Cerebellum (tissue), 4 donors: ENCODE measurements at places on chromosomes 1 and 21. TPM values are rescaled to one million over a fixed set of nuclear protein-coding genes. Genes with fewer than 3 reads are reported as not detected.

The DIP2A gene
- 67.7 TPM for total RNA-seq

The CNTN2 gene
- total RNA-seq: 47.4 TPM

The VASH2 gene
- 52.3 TPM for total RNA-seq

The RASSF5 gene
- total RNA-seq: 2.7 TPM

The TMEM79 gene
- total RNA-seq: 1.7 TPM

The ERO1B gene
- 10.6 TPM for total RNA-seq

The S100B gene
- total RNA-seq: 22.5 TPM

The GBP2 gene
- 0.54 TPM for total RNA-seq

The NEK2 gene
- total RNA-seq: 10.3 TPM

The AXDND1 gene
- 1.1 TPM for total RNA-seq

The SLC5A3 gene
- 67.6 TPM for total RNA-seq

The RGS13 gene
- total RNA-seq: not detected

The OR2M3 gene
- 0.27 TPM for total RNA-seq

The SPRR2B gene
- not detected for total RNA-seq

The PRAMEF14 gene
- not detected for total RNA-seq

The TMEM82 gene
- not detected for total RNA-seq

The DEPDC1 gene
- 7.3 TPM for total RNA-seq

The LY9 gene
- total RNA-seq: not detected

- peak; percentile 53 for DNase-seq
Measured at GRCh38 chr1:186212568-186213224, 162.4 kb downstream of the TPR start.

DNA sequence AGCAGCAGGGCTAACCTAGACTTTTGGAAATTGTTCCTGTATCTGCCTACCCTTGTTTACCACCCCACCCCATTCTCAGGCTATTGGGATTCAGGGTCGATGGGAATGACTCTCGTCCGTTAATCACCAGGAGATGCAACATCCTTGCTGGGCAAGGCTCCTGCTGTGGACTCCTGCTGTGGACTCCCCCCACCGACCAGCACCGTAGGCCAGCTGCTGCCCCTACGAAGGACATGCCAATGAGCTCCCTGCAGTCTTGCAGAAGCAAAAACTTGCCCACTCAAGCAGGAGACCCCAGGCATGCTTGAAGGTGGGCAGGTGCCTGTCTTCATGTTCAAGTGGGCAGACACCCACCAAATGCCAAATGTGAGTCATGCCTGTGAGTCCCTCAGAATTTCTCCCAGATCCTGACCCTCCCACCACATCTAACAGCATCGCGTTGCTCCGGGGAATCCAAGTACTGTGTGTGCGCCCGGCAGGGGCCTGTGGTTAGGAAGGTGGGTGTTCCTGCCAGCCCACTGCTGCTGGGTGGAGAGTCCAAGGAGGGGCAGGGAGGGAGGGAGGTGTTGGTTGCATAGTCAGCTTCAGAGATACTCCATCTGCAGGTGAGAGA lies 41.7 kb upstream of the SOX13 start:
- DNase-seq: no peak

- no peak for DNase-seq
Measured at GRCh38 chr1:22747735-22748073, 37.1 kb downstream of the EPHB2 start.

DNA sequence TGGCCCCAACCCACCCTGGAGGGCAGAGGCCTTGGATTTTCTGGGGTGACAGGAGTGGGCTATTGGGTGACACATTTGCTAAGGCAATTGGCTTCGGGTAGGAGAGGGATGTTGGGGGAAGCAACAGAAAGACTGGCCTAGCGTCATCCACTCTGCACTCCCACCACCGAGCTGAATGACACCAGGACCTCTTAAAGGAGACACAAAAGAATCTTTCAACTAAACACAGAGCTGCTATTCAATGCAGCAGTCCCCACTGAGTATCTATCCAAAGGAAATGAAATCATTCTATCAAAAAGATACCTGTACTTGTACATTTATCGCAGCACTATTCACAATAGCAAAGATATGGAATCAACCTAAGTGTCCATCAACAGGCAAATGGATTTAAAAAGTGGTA lies 6.2 kb downstream of the TFF2 start:
- no peak for DNase-seq

GRCh38 chr1:114723915-114724314 lies 7.3 kb upstream of the NRAS start:
- no peak for DNase-seq

- DNase-seq: no peak
Measured at GRCh38 chr21:38839328-38840286, 33.9 kb downstream of the ETS2 start.

DNA sequence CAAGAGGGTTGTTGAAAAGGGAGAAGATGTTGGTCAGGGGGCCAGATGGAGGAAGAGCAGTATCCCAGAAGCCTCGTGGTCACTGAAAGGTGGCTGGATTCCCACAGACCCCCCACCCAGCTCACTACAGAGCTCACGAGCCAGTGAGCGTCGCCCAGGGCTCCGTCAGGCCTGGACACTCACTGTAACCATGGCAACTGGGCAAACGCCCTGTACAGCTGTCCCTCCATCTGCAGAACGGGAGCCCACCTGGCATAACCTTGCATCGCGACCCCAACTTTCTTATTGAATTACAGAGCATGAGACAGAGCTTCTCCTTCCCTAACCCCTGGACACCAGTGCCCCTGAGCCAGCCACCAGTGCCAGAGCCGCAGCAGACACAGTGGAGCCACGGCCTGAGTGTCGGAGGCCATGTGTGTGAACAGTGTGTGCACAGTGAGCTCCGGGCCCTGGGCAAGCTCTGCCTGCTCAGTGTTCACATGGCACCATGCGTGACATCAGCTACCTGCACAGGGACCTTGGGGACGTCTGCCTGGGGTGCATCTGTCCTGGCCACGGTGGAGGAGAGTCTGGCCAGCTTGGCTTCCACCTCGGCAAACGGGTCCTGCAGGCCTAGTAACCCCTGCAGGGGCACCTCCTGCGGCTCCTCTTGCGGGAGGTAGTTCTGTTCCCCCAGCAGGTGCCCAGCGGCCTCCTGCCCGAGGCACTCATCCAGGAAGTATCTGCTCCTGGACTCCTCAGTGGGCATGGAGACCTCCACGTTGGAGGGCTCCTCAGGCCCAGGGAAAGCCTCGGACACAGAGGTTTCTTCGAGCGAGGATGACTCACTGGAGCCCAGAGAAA lies 25.9 kb upstream of the DDOST start:
- no peak for DNase-seq

DNA sequence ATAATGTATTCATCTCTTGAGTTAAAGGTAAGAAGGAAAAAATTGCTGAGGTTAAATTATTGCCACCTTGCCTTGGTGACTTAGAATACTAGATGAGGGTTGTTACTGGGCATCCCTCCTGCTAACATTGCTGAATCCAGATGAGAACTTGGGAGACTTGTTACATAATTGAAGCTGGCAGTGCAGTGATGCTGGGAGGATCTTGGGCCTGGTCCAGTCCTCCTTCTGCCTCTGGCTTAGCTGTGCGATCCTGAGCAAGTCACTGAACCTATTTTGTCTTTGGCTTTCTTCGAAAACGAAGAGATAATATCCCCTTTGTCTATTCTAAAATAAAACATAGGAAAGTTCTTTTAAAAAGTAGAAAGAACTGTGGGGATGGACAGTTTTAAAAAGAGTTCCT lies 244.9 kb upstream of the NRIP1 start:
- no peak for DNase-seq

GRCh38 chr1:63888984-63889383 lies 115.2 kb downstream of the ROR1 start:
- DNase-seq: no peak

DNA sequence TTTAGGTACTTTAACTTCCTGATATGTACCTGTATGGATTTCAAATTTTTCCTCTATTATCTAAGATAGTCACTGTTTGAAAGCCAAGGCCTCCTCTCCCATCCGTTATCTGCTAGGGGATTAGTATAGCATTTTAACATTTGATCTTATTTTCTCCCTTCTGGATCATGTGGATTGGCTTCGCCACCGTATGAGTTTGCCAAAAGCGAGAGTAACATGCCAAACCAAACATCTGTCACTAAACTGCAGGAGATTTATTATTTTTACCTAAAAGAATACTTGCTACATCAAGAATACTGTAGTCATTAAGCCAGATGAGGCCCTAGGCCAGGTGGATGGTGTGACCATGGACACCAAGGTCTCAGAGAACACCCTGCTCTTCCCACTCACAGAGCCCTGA lies 28.5 kb upstream of the EEIG2 start:
- DNase-seq: peak; percentile 20

- DNase-seq: no peak
Measured at GRCh38 chr1:26070296-26070962, 3.0 kb upstream of the TRIM63 start.

DNA sequence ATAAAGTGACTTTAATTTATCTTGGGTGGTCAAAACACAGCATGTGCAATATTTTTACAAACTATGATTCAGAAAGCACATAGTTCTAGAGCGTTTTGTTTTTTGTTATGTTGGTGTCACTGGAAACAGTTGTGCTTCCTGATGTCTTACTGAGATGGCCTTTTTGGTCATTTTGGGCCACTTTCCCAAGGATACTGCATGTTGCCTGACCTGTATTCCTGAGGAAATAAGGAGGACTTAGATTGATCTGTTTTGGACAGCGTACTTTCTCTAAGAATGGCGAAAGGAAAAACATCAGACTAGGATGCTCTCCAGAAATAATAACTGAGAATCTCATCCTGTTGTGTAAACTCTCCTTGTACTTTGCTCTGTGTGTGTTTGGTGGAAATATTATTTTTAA lies 451.2 kb downstream of the USP25 start:
- DNase-seq: no peak

GRCh38 chr1:35475856-35476674 lies 81.1 kb downstream of the KIAA0319L start:
- DNase-seq: no peak

GRCh38 chr1:24776821-24777220 lies 31.6 kb downstream of the CLIC4 start:
- DNase-seq: no peak

GRCh38 chr1:2950926-2951305 lies 70.4 kb upstream of the ACTRT2 start:
- no peak for DNase-seq

DNA sequence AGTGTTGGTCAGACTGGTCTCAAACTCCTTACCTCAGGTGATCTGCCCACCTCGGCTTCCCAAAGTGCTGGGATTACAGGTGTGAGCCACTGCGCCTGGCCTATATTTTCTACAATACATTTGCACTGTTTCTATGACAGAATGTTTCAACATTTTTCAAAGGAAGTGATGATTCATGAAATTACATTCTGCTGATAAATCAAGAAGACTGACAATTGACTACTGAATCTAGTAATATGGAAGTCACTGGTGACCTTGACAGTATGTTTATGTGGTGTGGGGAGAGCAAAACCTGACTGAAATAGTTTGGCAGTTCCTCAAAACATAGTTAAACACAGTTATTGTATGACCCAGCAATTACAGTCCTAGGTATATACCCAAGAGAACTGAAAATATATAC lies 18.1 kb downstream of the LRIF1 start:
- no peak for DNase-seq

- no peak for DNase-seq
Measured at GRCh38 chr1:45008076-45008475, 3.0 kb downstream of the HECTD3 start.

DNA sequence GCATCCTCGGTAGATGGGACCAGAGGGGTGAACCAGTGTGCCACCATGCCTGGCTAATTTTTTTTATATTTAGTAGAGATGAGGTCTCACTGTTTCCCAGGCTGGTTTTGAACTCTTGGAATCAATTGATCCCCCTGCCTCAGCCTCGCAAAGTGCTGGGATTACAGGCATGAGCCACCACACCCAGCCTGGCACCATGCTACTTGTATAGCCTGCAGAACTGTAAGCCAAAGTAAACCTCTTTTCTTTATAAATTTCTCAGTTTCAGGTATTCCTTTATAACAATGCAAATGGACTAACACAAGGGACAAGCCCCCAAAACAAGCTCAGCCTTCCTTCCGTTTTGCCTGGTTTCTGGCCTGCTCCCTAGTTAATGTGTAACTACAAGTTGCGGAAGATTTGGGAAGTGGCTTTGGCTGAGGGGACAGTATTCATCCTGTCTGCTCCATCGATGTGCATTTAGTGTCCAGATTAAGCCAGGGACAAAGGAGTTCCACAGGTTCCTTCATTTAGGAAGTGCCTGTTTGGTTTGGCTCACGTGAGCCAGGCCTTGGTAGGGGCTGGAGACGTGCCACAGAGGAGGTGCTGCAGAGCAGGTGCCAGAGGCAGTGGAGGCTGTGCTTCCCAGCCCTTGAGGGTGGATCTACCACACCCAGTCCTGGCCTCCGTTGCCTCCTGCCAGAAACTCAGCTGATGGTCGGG lies 4.4 kb downstream of the AVPR1B start:
- DNase-seq: no peak

GRCh38 chr1:111515291-111516004 lies 12.0 kb upstream of the ADORA3 start:
- DNase-seq: peak; percentile 32

- no peak for DNase-seq
Measured at GRCh38 chr1:41830726-41831125, 88.0 kb downstream of the HIVEP3 start.

GRCh38 chr1:150006881-150007421 lies 3.6 kb downstream of the OTUD7B start:
- DNase-seq: no peak
